ENCODE measurements at places on chromosomes 1 and 21. TPM values are rescaled to one million over a fixed set of nuclear protein-coding genes. Genes with fewer than 3 reads are reported as not detected.

The RRAGC gene
- total RNA-seq, result 33.9 TPM

The DMBX1 gene
- not detected for total RNA-seq

The UBIAD1 gene
- total RNA-seq, result 10.5 TPM

The CASQ1 gene
- total RNA-seq, result 0.27 TPM

The PCSK9 gene
- total RNA-seq, result 25.7 TPM

The MIXL1 gene
- total RNA-seq, result 0.38 TPM

The ANKRD65 gene
- 22.3 TPM for total RNA-seq
